ENCODE measurements at places on chromosomes 4 and X.

DNA sequence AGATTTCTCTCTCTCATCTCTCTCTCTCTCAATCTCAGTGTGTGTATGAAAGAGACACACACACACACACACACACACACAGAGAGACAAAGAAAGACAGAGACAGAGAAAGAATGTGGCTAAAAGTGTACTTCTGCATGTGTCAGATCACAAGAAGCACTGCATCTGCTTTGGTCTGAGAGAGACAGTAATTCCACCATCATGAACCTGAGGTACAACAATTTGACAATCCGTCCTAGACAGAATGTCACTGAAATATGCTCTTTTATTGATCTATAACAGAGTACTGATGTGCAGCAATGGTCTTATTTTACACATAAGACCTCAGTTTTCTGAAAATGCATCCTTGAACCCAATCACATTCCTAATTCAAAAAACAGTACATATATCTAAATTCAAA is 576.2 kb upstream of the SMIM31 start:
- DNase-seq = no peak

DNA sequence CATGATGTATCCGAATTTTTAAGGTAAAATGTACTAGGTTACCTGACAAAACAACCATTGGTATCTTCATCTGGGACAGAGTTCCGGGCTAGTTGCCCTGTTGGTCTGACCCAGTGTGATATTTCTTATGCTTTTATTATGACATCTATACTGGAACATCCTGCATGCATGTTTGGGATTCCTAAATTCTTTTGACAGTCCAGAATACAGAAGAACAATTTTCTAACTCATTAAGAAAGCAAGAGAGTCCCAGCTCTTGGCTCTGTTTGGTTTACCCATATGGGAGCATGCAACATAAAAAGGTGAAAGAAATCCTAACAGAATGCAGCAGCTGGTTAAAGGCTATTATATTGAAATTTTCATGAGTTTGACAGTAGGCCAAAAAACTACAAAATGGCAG is 247.7 kb upstream of the FTHL17 start:
- DNase-seq = no peak

GRCh38 chrX:139134316-139134715 is 396.2 kb upstream of the F9 start:
- no peak for DNase-seq

GRCh38 chrX:25131055-25131454 is 115.3 kb upstream of the ARX start:
- DNase-seq = no peak

- DNase-seq = no peak
These were observed 1440.2 kb downstream of the ADGRL3 start for GRCh38 chr4:62640296-62640695.

- DNase-seq = no peak
These were observed 2.5 kb downstream of the CACNA1F start for GRCh38 chrX:49230500-49231232.

Data from stimulated activated CD8-positive, alpha-beta memory T cell treated with anti-CD3 and anti-CD28 coated beads, Interleukin-7, amount 100 ng/mL, for 1 hour (primary cell).